ENCODE measurements at places on chromosomes 6 and 20. TPM values are rescaled to one million over a fixed set of nuclear protein-coding genes. Genes with fewer than 3 reads are reported as not detected.

Gene GSTA5
- not detected for polyA plus RNA-seq

Gene FERMT1
- 0.85 TPM for polyA plus RNA-seq

Gene FAM110A
- 21.9 TPM for polyA plus RNA-seq

Gene SLC35F1
- polyA plus RNA-seq = 16.3 TPM

Gene TAGAP
- polyA plus RNA-seq = 0.14 TPM

Gene CNBD2
- polyA plus RNA-seq = 11.9 TPM

Gene GJA10
- not detected for polyA plus RNA-seq

Gene PACSIN1
- 73.8 TPM for polyA plus RNA-seq

Gene SYTL3
- 8.0 TPM for polyA plus RNA-seq

Gene GPLD1
- 0.80 TPM for polyA plus RNA-seq

Gene EEF1A2
- 1,308 TPM for polyA plus RNA-seq

Gene METTL24
- not detected for polyA plus RNA-seq

Gene C20orf173
- not detected for polyA plus RNA-seq

Gene PRND
- polyA plus RNA-seq = not detected

Gene APOM
- polyA plus RNA-seq = 12.0 TPM

Gene TRIM10
- not detected for polyA plus RNA-seq

Gene SCRT2
- polyA plus RNA-seq = 0.98 TPM

Gene OR2H1
- not detected for polyA plus RNA-seq

Gene WFDC12
- not detected for polyA plus RNA-seq

Gene IRF4
- polyA plus RNA-seq = 0.08 TPM

Gene REV3L
- 11.8 TPM for polyA plus RNA-seq

Gene EMILIN3
- 18.6 TPM for polyA plus RNA-seq

Gene OOEP
- polyA plus RNA-seq = not detected

Gene SPINT4
- not detected for polyA plus RNA-seq

Gene MUC22
- polyA plus RNA-seq = not detected

All from brain (organoid and tissue), 16 donors.